ENCODE measurements at places on chromosomes 1 and 21.

DNA sequence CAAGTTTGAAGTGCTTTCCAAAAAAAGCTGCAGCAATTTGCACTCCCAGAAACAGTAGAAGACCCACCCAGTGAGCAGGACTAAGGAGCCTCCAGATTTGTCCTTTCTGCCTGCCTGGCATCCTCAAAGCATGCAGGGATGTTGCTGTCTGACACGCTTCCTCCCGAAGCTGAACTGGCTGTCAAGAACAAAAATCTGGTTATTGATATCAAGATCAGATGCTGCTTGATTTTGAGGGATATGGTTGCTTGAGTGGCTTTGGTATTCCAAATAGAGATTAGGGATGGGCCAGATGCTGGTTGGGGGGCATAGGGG is 143.3 kb downstream of the MRPS6 start:
- no peak for DNase-seq

DNA sequence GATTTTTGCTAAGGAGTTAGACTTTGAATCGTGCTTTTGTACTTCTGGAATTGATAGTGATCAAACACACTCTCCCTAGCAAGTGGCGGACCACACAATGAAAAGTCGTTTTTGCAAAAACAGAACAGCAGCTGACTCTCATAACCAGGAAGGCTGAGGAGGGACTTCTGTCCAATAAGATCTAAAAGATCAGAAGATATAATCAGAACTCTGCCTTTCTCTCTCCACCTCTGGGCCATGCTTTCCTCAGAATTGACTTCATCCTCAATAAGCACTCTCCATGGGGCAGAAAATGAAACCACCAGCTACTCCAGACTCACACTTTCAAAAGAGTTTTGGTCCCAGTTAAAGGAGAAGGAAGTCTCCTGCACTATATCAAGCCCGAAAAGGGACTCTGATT is 55.3 kb upstream of the SAMD13 start:
- no peak for DNase-seq

- no peak for DNase-seq
These were observed 97.4 kb downstream of the FAM78B start for GRCh38 chr1:166069390-166069789.

- DNase-seq, result no peak
These were observed 22.5 kb downstream of the WNT3A start for GRCh38 chr1:228029281-228029680.

DNA sequence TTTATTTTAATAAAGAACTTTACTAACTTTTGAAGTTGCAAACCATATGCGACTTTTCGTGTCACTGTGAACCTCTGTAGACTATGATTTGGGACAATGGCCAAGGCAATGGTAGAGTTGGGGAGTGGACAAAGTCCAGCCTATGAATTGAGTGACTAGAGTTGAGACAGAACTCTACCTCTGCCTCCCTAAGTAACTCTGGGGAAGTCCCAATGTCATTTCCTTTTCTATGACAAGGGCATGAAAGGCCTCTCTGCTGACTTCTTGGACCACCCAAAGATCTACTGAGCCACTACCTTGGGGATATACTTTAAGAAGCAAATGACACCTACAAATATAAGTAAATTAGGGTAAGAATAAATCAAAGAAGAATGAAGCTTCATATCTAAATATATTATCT is 19.3 kb downstream of the BEND5 start:
- DNase-seq, result no peak

- DNase-seq, result no peak
These were observed 4.9 kb upstream of the MIIP start for GRCh38 chr1:12014141-12014991.

- DNase-seq, result no peak
These were observed 211.4 kb downstream of the PTPRC start for GRCh38 chr1:198850196-198850595.

DNA sequence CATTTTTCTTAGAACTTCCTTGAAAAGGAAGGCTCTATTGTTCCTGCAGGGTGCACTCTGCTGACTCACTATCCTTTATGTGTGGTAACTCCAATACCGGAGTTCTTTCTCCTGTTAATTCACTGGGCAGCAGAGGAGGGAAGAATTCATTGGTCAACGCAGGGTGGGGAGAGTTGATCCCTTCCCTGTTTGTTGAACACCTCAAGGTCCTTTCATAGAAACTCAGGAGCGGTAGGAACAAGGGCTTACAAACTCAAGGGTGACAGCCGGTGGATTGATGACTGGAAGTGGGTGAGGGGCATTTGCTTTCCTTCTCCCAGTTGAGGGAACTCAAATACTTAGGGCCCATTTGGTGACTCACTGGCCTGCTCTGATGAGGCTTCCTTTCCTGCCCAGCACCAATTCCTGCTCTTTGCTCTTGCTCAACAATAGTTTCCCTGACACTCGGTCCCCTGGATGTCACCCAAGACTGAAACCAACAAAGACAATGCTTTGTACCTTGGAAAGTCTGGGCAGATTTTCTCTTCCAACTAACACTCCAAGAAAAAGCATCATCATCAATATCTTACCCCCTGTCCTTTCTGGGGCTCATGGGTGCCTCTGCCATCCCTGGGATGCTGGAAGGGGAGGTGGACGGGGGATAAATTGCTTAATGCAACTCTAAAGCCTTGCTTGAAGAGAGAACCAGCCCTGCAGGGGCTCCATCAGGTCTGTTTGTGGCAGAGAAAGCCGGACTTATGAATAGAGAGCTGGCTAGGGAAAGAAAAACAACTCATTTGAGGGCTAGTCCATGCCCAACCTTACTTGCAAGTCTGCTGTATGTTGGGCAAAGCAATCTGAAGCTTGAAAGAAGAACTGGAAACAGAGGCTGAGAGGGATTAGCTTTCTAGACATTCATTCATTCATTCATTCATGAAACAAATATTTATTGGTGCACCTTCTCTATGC is 9.3 kb downstream of the SLC26A9 start:
- no peak for DNase-seq

GRCh38 chr1:119885903-119886783 is 10.2 kb downstream of the ADAM30 start:
- peak; percentile 12 for DNase-seq

DNA sequence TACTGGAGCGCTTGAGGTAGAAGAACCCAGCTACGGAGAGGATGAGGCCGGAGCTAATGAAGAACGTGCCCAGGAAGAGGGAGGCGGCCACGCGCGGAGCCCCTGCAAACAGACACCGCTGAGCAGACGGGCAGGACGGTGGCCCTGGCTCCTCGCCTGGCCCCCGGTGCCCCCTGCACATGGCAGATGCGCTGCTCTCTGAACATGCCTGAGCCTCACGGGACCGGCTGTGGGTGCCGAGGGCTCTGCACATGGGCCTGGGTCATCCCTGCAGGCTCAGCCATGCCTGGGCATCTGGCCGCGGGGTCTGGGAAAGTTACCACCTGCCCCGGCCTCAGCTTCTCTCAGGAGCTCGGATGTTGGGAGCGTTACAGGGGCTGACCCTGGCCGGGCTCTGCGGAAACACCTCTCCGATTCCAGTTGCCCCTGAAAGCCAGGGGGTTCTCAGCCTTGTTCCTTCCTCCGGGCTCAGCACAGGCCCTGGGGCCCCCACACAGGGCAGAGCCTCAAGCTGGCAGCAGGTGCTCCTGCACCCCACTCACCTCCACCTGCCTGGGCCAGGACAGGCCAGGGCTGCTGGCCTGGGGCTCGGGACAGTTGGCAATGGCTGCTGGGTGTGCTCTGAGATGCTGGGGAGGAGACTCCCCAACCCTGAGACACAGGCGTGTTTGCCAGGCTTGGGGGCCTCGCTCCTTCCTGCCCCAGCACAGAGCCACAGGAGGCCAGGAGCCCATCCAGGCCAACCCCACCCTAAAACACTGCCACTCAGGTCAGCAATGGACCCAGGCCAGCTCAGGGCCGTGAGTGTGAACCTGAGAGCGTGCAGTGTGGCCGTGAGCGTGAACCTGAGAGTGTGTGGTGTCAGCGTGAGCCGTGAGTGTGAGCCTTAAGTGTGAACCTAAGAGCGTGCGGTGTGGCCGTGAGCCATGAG is 12.1 kb upstream of the RNF223 start:
- no peak for DNase-seq

DNA sequence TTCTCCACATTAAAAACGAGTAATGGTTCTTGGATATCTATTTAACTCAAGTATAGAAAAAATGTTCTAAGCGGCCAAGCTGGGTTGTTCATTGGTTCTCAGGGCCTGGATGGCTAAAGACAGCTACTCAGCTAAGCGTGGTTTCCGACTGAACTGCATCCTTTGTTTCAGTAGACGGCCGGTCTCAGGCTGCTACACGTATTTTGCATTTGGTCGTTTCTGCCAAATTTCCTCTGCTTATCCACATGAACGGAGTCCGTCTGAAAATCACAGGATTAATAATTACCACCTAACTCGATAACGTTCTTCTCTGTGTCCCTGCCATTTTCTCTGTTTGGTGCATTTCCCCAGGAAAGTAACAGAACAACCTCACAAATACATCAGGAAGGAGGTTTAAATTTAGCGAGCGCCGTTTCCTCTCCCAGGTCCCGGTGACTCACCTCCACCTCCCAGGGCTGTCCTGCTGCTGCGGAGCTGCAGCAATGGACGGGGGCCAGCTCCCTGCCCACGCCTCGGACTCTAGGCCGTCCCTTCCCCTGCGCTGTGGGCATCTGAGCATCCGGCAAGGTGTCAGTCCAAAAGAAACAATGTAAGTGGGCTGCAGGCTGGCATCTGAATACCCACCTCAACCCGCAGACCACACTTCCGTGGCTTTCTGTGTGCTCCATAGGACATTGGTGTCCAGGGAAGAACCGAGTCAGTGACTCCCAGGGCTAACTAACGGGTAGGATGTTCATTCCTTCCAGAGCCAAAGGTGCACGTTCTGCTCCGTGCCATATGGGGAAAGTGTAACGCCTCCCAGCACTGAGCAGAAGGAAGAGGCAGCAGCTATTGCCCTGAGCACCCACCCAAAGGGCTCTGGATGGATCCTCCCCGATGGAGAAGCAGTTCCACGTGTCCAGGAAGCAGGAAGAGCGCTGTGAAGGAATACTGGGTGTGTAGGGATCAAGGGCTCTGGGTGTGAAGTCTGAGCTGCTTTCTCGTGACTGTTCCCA is 4.1 kb upstream of the GABRD start:
- no peak for DNase-seq

DNA sequence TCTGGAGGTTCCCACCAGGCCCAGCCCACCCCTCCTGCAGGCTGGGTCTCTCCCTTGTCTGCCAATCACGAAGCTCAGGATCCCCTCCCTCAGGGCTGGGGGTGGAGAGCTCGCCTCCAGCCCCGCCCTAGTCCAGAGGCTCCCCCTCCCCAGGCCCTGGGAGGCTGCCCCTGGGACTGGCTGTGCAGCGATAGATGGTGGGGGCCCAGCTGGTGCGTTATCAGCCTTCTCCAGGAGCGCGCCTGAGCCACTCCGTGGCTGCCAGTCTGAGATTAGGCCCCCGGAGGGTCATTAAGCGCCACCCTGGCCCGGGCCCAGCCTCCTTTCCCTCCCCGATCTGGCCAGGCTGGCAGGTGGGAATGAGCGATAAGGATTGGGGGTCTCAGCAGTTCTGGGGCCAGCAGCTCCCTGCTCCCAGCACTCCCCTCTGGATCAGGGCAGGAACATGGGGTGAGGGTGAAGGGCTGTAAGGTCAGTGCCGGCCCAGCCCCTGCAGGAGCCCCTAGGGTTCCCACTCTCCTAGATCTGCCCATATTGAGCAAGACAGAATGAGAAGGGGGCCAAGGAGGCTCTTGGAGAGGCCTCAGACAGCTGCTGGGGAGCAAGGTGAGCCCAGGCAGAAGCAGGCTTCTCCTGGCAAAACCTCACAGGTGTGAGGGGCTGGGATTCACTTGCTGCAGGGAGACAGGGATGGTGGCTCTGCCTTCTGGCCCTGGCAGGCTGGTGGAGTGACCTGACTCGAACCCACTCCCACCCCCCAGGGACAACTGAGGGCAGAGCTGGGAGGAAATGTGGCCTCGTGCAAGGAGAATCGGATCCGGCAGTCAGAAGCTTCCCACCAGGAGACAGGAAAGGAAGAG is 8.5 kb downstream of the PDZK1IP1 start:
- DNase-seq, result no peak
